ENCODE measurements at places on chromosomes 12 and 14.

DNA sequence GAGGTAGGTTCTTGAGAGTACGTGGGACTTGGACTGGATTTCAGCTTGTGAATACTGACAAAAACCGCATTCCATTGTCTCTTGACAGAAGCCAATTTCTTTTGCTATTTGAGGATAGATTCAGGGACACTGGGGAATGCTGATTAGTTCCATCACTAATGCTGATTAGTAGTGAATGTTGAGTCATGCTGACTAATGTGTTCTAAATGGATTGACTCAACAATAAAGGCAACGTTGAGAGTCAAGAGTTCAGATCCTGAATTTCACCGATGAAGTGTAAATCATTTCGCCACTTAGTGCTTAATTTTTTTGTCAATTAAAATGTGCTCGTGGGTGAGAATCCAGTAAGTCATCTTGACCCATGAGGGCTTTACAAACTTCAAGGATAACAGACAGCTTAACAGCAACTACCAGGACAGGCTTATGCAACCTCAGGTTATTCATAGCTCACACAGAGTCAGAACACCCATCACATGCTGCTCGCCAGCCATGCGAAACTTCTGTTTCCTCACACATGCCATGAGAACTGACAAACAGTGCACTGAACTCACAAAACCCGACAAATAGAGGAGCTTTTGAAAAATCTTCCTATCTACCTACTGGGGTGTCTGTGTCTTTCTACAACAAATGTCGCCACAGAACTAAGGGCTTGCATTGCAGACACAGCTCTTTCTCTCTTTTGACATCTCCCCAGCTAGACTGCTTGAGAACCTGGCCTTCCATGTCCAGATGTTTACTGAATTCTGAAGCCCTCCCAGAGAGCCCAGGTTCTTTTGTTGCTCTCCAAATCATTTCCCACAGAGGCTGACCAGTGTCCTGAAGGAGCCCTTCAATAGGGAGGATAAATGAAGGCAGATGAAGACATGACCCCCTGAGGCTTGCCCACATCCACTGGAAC is 316.4 kb downstream of the ZFP36L1 start:
- DNase-seq, result peak; percentile 67

- no peak for DNase-seq
These were observed 51.0 kb downstream of the ACTN1 start for GRCh38 chr14:68927956-68928675.

- DNase-seq, result no peak
These were observed 34.8 kb downstream of the IRF2BPL start for GRCh38 chr14:76993752-76994151.

GRCh38 chr14:54532111-54533012 is 22.7 kb downstream of the CGRRF1 start:
- DNase-seq, result no peak

DNA sequence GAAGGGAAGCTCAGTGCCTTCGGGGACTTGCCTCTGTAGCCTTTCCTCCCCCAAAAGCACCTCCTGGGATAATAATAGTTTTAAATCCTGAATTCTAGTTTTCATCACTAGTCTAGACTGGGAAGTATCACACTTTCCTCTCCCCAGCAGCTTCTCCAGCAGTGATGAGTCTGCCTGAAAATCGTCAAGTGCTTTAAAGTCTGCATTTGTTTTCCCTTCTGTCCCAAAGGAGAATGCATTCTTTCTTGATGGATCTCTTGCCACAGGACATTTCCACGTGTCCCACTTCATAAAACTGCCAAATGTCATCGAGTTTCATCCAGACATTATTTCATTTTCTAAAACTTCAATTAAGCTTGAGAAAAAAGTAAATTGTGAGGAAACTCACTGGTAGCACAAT is 15.0 kb downstream of the CSRP2 start:
- DNase-seq, result no peak

- no peak for DNase-seq
These were observed 114.8 kb upstream of the DIO3 start for GRCh38 chr14:101446387-101446969.

- DNase-seq, result no peak
These were observed 224.5 kb upstream of the FOXG1 start for GRCh38 chr14:28542040-28542439.

DNA sequence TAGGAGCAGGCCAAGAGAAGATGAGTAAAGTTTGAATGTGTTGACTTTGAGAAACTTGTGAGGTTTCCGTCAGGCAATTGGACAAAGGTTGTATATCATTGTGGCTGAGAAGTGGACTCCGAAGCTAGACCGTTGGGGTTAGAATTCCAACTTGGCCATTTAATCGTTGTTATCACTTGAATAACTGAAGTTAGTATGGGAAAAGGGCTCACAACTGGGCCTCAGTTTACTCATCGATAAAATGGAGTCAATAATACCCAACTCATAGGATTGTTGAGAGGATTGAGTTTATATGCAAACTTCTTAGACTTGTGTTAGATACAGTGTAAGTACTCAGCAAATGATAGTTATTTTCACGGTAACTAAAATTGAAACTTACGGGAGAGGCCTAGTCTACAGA is 846 bp downstream of the SLIRP start:
- no peak for DNase-seq

DNA sequence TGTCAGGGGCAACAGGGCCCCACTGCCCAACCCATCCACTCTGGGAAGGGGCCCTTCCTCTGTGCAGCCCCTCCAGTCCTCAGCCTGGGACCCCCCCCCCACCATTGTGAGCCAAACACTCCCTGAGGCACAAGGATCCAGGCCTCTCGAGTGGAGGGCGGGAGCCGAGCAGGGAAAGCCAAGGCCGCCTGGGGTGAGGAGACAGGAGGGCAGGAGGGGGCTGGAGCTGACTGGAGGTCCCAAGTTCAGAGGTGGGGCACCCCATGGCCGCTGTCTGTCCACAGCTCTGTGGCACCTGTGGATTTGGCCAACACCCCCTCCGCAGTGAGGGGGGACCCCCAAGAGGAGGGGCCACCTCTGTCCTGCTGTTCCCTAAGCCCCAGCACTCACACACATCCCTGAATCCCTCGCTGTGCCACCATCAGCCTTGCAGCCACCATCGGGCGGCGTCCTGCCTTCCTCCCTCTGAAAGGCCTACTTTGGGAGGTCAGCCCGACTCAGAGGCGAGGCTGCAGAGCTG is 25.4 kb upstream of the C14orf180 start:
- no peak for DNase-seq

GRCh38 chr12:18383203-18383602 is 121.9 kb downstream of the PIK3C2G start:
- DNase-seq, result no peak

DNA sequence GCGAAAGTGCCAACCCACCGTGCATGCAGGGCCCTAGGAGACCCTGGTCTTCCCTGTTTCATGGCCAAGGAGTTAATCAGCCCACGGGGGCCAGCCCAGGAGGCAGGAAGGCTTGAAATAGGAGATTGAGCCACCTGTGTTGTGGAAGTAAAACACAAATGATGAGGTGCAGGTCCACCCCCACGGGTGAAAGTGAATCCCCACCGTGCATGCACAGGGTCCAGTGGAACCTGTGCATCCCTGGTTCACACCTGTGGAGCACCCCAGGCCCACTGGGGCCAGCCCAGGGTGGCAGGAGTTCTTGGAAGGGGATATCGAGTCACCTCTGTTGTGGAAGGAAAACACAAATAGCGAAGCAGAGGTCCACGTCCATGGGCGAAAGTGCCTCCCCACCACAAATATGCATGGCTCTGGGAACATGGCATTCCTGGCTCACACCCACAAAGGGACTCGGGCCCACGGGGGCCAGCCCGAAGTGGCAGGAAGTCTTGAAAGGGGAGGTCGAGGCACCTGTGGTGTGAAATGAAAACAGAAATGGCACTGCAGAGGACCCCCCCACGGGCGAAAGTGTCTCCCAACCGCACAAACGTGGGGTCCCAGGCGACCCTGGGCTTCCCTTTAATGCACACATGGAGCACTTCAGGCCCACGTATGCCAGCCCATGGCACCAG is 381.5 kb downstream of the ALG10 start:
- DNase-seq, result no peak

GRCh38 chr12:131021154-131021541 is 67.4 kb downstream of the ADGRD1 start:
- no peak for DNase-seq

DNA sequence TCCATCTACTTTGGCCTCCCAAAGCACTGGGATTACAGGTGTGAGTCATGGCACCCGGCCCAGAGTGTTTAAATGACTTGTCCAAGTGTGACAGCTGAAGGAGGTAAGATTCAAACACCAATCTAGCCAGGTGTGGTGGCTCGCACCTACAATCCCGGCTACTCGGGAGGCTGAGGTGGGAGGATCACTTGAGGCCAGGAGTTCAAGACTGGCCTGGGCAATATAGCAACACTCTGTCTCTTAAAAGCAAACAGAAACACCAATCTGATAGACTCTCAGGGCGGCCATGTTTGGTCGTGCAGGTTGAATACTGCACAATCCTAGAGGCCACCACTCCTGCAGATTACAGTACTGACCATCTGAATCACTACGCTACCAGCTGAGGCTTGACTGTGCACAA is 68.7 kb downstream of the RBM19 start:
- no peak for DNase-seq

- DNase-seq, result no peak
These were observed 36.5 kb upstream of the DYNC1H1 start for GRCh38 chr14:101927859-101928258.

- no peak for DNase-seq
These were observed 192.8 kb upstream of the KRR1 start for GRCh38 chr12:75704208-75704607.

DNA sequence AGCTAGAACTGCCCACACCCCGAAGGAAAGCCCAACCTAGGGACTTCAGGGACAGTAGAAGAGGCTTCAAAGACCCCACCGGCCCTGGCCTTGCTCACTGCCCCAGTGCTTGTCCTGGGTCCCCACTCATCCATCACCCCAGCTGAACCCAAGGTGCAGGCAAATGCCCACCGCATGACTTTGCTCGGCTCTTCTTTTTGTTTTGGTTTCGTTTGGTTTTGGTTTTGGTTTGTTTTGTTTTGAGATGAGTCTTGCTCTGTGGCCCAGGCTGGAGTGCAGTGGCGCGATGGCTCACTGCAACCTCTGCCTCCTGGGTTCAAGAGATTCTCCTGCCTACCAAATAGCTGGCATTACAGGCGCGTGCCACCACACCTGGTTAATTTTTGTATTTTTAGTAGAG is 9.0 kb downstream of the CCDC85C start:
- no peak for DNase-seq

DNA sequence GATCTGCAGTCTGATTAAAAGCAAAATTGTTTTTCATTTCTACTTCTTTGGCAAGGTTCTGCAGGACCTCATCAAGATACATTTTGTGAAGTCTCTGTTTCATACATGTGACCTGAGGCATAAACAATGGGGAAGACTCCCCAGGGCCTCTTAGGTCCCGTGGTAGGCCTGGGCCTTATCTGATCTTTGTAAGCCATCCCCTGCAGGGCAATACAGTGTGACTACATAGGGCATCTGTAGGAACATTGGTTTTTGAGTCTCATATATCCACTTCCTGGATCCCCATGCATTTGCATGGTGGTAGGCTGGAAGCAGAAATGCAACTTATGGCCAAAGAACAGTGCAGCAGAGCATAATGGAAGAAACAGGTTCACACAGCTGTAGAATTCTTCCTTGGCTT is 6.0 kb downstream of the FAR2 start:
- no peak for DNase-seq

DNA sequence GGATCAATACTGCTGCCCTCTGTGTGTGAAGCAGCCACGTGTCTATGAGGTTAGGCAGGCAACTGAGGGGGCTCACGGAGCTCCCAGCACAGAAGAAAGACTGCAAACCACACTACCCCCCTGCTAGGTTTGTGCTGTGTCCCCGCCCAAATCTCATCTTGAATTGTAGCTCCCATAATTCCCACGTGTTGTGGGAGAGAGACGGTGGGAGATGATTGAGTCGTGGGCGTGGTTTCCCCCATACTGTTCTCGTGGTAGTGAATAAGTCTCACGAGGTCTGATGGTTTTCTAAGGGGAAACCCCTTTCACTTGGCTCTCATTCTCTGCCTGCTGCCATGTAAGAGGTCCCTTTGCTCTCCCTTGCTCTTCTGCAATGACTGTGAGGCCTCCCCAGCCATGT is 68.6 kb downstream of the ACTN1 start:
- peak; percentile 1 for DNase-seq

DNA sequence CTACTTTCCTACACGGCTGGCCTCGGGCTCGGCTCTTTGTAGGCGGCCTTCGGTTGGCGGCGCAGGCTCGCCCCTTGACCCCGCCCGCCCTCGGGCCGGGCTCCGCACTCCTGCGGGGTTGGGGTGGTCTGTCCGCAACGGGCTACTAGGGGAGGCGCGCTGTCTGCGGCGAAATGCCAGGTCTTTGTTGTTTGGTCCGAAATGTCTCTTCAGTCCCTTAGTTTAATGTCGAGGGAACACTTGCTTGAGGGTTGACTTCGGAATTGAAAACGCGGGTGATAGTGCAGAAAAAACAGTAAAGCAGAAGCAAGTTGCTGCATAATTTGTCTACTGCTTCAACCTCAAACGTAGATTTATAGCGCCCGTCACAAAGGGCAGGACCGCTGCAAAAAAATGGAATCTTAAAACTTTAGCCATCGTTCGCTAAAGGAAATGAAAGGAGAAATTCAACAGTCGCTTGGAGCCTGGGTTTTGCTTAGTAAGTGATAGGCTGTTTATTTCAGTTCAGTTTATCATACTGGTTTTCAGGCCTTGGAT is 390 bp downstream of the JKAMP start:
- no peak for DNase-seq

DNA sequence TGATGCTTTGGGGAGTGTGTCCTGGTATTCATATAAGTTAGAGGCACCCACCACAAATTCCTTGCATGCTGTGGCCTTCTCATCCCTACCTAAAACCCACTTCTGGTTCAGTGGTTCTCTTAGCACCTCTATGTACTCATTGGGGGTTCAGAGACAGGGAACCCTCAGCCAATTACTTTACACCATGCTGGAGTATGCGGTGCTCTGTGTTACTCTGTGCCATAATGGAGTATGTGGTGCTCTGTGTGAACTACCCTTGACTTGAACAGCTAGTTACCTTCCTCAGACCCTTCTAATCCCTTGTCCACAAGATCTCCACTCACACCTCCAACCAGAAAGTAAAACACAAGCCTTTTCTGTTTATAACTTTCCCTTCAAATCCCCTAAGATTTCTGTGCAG is 172.5 kb upstream of the E2F7 start:
- DNase-seq, result no peak
